Dermis lymphatic vessel endothelial cell (primary cell): ENCODE measurements at places on chromosomes 11 and 22. TPM values are rescaled to one million over a fixed set of nuclear protein-coding genes. Genes with fewer than 3 reads are reported as not detected.

OR2D2 gene
- not detected in 2 replicates for total RNA-seq

MS4A15 gene
- total RNA-seq = 0.09 TPM in 1 of 2 replicates, not detected in the other

RIBC2 gene
- total RNA-seq = 0.11 and 0.26 TPM in 2 replicates

TMEM151A gene
- total RNA-seq = not detected in 2 replicates

ARHGAP8 gene
- 0.09 TPM in 1 of 2 replicates, not detected in the other for total RNA-seq

NXPE1 gene
- total RNA-seq = not detected in 2 replicates

DCDC1 gene
- total RNA-seq = under 0.01 TPM in 2 replicates

NUCB2 gene
- 47.9 and 65.2 TPM in 2 replicates for total RNA-seq

FJX1 gene
- total RNA-seq = 25.7 and 26.1 TPM in 2 replicates
